ENCODE measurements at places on chromosomes 5 and 9.
A peak's percentile ranks its signal among the peaks of the same experiment; 100 is the strongest.

- no peak for DNase-seq
These were observed 1.5 kb downstream of the AK6 start for GRCh38 chr5:69367697-69368279.

GRCh38 chr5:20575571-20575970 is 587.6 kb upstream of the CDH18 start:
- DNase-seq: no peak

- no peak for DNase-seq
These were observed 53.9 kb downstream of the MLLT3 start for GRCh38 chr9:20568400-20568799.

GRCh38 chr9:127612939-127613582 is 984 bp downstream of the STXBP1 start:
- peak; percentile 34 for DNase-seq

DNA sequence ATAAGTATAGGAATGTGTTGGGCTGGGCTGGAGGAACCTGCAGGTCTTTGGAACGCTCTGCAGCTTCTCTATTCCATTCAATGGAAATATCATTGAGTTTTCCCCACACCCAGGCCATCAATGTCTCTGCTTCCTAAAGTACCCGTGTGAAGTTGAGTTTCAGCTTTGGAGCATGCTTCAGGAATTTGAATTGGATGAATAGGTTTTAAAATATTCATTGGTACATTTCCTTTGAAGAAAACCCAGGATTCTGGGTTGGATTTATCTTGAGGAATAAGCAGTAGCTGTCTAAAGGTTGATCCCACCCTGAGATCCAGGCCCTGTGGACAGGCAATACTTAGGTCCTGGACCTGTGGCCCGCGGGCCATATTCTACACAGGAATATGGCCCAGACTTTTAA is 37.3 kb downstream of the INSYN2B start:
- DNase-seq: no peak

- no peak for DNase-seq
These were observed 124.3 kb upstream of the ANKRD55 start for GRCh38 chr5:56357426-56357825.

All from T-helper 9 cell (primary cell).